HT-29 (cell line): ENCODE measurements at places on chromosomes 3 and 15. TPM values are rescaled to one million over a fixed set of nuclear protein-coding genes. Genes with fewer than 3 reads are reported as not detected.

DNA sequence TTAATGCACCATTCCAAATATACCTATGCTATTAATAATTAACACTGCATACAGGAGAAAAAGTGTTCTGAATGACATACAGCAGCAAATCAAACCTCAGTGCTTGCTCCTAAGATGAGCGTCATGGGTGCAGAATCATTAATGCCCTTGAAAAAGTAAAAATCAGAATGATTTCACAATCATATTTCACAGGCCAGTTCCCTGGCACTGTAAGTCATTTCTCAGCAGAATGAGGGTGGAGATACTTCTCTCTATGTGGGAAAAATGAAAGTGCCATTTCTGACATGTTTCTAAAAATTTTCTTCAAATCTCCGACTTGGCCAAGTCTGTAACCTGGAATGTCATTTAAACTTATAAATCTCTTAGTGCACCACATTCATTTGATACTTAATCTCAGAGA is 549.8 kb upstream of the AGTR1 start:
- no peak for DNase-seq

DNA sequence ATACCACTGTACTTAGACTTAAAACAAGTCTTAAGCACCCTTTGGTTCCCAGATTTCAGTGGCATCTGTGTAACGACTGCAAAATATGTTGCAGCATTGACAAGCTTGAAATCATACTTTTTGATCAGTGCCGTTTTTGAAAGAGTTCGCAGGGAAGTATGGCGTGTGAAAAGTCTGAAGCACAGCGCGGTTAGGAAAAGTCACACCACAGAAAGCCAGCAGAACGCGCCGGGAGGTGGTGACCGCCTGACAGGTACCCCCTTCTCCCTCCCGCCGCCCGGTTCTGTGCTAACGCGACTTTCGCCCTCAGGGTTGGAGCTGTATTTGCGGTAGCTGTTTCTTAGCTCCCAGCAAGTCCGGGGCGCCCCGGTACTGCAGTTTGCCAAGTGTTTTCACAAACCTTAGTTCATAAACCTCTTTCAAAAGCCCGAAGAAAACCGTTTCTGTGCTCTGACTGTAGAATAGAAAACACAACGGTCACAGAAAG is 481 bp upstream of the CRYBG3 start:
- DNase-seq = no peak

DNA sequence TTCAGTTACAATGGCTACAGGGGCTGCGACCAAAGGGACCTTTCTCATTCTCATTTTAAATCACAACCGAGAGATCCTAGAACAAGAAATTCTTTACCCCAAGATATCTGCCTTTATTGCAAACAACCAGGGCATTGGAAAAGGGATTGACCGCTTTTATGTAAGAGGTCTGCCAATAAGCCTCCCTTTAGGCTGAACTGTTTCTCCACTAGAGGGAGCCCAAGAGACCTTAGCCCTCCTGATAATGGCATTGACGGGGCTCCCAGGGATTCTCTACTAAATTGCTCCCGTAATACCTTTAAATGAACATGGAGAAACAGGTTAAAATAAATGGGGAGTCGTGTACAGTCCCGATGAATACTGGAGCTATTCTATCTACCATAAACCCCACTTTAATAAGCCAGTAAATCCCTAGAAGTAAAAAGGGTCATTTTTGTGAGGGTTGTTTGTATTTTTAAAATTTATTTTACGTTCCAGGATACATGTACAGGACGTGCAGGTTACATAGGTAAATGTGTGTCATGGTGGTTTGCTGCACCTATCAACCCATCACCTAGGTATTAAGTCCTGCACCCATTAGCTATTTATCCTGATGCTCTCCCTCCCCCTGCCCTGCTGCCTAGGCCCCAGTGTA is 7.5 kb upstream of the IGSF10 start:
- peak; percentile 96 for DNase-seq

- no peak for DNase-seq
Observed at GRCh38 chr3:48414376-48415250, 15.3 kb downstream of the PLXNB1 start.

DNA sequence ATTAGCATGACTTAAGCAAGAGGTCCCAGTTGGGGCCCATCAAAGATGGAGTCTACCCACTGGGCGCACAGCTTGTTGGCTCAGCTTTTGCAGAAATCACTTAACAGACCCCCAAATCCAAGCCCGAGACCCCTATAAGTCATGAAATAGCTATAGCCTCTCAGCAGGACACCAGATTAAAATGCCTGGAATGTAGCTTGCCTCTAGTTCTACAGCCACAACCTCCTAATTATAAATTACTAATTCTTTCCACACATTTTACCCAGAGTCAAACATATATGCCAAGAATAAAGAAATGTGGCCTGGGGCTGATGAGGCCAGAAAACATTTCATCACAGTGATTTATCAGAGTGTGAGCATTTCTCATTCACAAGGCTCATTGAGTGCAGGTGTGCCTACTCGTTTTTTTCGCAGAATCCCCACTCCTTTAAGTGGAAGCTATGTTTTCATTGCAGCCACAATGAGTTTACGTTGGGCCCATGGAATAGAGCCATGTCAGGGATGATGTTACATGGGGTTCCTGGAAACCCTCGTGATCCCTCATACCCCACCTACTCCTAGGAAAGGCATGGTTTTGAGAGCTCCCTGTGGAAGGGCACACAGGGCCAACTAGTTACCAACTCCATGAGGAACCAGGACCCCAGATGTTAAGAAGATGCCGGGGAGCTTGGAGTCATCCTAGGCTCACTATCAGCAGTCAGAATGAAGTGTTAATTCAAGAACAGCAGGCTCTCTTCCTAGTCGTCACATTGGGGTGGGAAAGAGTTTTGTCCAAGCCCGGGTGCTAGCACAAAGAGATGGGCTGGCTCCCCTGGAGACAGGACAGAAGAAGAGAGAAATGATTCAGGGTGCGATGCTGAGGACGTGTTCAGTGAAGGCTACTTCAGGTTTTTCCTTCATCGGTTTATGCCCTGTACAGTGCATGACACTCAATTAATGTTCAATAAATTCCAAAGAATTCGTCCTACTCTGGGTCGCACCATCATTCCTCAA is 90.2 kb upstream of the ABHD17C start:
- no peak for DNase-seq

The MYH15 gene
- total RNA-seq = 0.31 TPM in 1 of 2 replicates, not detected in the other

The SMARCC1 gene
- 22.4 and 38.9 TPM in 2 replicates for total RNA-seq
